ENCODE measurements at places on chromosomes 1 and 21.

GRCh38 chr21:26710155-26710554 lies 135.1 kb downstream of the ADAMTS1 start:
- no peak overlapping the region for H3K4me3 ChIP-seq
- no peaks in the 10 kb centered on the region for H3K27me3 ChIP-seq
- DNase-seq = no peak
- H3K36me3 ChIP-seq = no peaks in the 10 kb centered on the region

DNA sequence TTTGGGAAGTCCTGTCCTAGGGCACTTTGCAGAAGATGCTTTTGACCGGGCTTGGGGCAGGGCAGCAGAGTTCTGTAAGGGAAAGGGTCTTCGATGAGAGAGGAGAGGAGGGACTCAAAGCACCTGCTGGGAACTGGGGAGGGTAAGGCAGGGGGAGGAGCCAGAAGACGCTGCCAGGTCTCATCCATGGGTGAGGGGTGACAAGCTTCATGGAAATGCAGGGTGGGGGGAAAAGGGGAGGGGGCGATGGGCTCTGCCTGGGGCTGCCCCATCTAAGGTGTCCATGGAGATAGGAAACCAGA lies 20.9 kb upstream of the C2CD2 start:
- H3K27ac ChIP-seq = no peak overlapping the region
- no peaks in the 10 kb centered on the region for H3K4me1 ChIP-seq
- H3K27me3 ChIP-seq = no peaks in the 10 kb centered on the region
- no peaks in the 10 kb centered on the region for H3K36me3 ChIP-seq

DNA sequence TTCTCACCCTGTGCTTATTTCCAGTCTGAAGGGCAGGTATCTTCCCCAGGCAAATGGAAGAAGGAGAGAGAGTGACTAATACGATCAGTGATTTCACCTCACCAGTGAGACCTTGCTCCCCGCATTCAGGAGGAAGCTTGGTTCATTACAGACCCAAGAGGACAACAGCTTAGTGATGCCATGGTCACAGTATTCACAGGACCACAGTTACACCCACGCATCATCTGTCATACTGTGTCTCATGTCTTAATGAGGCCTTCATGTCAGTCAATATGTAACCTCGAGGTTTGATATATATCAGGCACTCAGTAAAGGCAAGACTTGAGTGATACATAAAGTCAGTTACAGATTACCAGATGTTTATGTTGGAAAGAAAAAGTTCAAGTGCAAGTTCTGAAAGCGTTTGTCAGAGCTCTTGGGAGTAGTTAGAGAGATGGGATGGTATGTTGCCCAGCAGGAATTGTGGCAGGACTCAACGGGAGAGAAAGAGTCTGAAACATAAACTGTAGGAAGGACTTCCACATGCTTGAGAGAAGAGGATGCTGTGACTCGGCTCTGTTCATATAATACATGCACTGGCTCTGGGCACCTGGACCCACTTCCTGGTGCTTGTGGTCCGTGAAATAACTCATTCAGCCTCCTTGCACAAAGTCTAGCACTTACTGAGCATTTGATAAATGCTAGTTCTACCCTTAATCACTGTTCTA lies 33.3 kb downstream of the GNPAT start:
- no peak overlapping the region for H3K4me3 ChIP-seq
- H3K4me1 ChIP-seq = no peaks in the 10 kb centered on the region
- no peaks in the 10 kb centered on the region for H3K27me3 ChIP-seq
- H3K36me3 ChIP-seq = peaks cover 33% of the 10 kb centered on the region

DNA sequence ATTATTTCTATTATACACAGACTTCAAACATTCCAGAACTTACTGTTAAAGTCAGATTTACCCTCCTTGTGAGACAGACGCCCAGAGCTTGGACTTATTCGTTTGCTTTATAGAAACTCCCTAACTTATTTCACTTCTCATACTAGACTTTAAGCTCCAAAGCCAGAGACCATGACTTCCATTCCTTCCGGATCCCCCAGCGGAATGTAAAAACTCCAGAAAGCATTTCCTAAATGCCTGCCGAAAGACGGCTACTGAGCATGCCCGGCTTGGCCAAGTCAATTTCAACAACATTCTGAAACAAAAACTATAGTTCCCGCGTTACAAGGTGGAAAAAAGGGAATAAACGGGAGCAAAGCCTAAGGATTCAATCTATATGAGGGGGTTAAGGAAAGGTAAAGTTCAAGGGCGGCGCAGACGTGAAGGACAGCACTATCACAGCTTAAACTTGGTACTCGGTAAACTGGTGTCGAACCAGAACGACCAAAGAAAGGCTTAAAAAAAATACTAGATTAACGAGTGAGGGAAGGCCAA lies 1.1 kb downstream of the USP48 start:
- H3K27me3 ChIP-seq = no peaks in the 10 kb centered on the region
- H3K36me3 ChIP-seq = no peaks in the 10 kb centered on the region
- H3K4me1 ChIP-seq = peaks cover 29% of the 10 kb centered on the region
- DNase-seq = no peak

DNA sequence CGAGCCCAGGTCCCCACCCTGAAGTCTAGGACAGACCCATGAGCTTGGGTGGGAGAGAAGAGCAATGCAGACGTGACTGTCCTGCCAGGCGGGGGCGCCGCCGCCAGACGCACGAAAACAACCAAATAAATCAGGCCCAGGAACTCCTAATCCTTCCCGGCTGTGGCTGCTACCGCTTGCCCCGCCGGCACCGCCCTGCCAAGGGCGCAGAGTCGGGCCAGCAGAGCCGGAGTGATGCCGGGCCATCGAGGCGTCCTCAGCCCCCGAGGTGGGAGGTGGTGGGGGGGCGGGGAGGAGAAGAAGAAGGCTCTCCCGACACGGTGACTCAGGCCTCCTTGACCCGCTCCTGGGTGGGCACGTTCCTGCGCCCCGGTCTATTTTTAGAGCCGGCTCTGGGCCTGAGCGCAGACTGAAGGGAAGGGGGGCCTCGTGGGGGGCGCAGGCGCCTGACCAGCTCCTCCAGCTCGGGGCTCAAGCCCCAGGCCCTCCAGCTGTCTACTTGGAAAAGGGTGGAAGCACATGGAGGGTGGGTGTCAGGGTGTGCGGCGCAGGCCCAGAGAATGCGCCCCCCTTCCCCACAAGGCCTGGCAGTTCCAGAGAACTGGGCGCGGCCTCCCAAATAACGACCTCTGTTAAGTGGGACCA lies 10.7 kb upstream of the COL16A1 start:
- H3K4me1 ChIP-seq = peaks cover 47% of the 10 kb centered on the region
- DNase-seq = peak; percentile 83
- no peaks in the 10 kb centered on the region for H3K36me3 ChIP-seq
- no peaks in the 10 kb centered on the region for H3K27me3 ChIP-seq
- H3K4me3 ChIP-seq = peak overlapping the region; percentile 74

DNA sequence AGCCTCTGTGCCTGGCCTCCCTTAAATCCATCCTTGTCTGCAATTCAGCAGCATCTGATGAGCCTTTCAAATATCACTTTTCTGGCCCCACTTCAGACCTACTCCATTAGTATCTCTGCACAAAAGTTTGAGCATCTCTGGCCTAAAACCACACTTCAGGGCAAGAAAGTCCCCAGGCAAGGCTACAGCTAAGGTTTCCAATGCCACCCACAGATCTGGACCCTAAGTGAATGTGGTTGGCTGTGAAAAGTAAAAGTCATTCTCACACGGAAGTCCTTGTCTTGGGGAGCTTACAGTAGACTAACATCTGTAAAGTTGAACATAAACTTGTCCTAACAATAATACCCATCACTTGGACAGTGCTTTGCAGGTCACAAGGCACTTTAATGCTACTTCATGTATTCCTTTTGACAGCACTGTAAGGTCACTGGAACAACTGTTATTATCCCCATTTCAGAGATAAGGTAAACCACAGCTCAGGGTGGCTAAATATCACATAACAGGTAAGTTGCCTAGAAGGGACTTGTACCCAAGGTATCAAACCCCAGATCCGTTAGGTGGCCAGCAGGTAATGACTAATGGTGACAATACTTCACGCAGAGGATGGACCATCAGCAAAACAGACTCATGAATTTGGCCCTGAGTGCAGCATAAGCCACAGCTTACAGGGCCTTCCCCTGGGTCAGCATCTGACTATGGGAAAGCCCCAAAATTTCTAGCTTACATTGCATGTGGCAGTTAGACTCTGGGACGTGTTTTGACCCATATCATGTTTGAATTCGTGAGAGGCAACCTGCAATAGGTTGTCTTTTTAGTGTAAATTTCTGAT lies 356.0 kb downstream of the HHAT start:
- no peaks in the 10 kb centered on the region for H3K4me1 ChIP-seq
- no peak for DNase-seq
- H3K27ac ChIP-seq = no peak overlapping the region
- H3K36me3 ChIP-seq = no peaks in the 10 kb centered on the region
- H3K27me3 ChIP-seq = no peaks in the 10 kb centered on the region

GRCh38 chr1:67690411-67690810 lies 5.4 kb downstream of the GADD45A start:
- no peak for DNase-seq
- H3K27ac ChIP-seq = no peak overlapping the region
- H3K4me1 ChIP-seq = peaks cover 24% of the 10 kb centered on the region
- no peaks in the 10 kb centered on the region for H3K27me3 ChIP-seq
- peaks cover 15% of the 10 kb centered on the region for H3K36me3 ChIP-seq

- no peaks in the 10 kb centered on the region for H3K4me1 ChIP-seq
- no peaks in the 10 kb centered on the region for H3K36me3 ChIP-seq
- H3K27ac ChIP-seq = no peak overlapping the region
- H3K4me3 ChIP-seq = no peak overlapping the region
- H3K27me3 ChIP-seq = no peaks in the 10 kb centered on the region
- DNase-seq = no peak
Measured at GRCh38 chr1:8821084-8821483, 3.6 kb upstream of the RERE start.

DNA sequence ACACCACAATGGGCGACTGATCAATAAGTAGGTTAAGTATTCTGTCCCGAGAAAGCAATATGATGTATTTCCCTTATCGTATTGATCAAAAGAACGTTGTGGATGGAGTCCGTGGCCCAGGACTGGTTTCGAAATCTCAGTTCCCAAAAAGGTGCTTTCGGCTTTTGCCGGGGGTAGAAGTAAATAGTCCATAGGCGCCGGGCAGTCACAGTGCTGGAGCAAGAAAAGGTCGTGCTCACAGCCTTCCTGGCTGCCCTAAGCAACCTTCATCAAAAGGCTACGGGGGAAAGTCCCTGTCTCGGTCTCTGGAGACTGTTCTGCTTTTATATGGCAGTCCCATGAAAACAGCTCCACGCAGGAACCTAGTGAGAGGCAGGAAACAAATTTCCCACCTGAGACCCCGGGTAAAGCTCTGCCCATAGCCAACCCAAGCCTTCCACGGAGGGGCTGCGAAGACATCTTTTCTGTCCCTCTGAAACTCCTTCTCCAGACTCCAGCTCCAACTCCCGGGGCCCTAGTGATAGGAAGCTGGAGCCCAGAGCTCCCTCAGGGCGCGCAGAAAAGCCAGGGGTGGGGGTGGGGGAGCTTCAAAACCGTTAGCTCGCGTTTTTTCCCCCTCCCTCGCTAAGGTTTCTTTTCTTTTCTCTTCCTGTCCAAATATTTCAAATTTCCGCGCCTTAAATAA lies 7.0 kb downstream of the CDKN2C start:
- H3K4me3 ChIP-seq = peak overlapping the region; percentile 100
- peak overlapping the region; percentile 97 for H3K27ac ChIP-seq
- no peaks in the 10 kb centered on the region for H3K36me3 ChIP-seq

- no peak overlapping the region for H3K27ac ChIP-seq
- no peaks in the 10 kb centered on the region for H3K36me3 ChIP-seq
- H3K27me3 ChIP-seq = no peaks in the 10 kb centered on the region
- no peak overlapping the region for H3K4me3 ChIP-seq
- DNase-seq = no peak
Measured at GRCh38 chr1:183203094-183203493, 17.0 kb downstream of the LAMC2 start.

- no peaks in the 10 kb centered on the region for H3K27me3 ChIP-seq
- H3K36me3 ChIP-seq = peaks cover 4% of the 10 kb centered on the region
Measured at GRCh38 chr1:225973158-225973557, 26.0 kb downstream of the SDE2 start.

DNA sequence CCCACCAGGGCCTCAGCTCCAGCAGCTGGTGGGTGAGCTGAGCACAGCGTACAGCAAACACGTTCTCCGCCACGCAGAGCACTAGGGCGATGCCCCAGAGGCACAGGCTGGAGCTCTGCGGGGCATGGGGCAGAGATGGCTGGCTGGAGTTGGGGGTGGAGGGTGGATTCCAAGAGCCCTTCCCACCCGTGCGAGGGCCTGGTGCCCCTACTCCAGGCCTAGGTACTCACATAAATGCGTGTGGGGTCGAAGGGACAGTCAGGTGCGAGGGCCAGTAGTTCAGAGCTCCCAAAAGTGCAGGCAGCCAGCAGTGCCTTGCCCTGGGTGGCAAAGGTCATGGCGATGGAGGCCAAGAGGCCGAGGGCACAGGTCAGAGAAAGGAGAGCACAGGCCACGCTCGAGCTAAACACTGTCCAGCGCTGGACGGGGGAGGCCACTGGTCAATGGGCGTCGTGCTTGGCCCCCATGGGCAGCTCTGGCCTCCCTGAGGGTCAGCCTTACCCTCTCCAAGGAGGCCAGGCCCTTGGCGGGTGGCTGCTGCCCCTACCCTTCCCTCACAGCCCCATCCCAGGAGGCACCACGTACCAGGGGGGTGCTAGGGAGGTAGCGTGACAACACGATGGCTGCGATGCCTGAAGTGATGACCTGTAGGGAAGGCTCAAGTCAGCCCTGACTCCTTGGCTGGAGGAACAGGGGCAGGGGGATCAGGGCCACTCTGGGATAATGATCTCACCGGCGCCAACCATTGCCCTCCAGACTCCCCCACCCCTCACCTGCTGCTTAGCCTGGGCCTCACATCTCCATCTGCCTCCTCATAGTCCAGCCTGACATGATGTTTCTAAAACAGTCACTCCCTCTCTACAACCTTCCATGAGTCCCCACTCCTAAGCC lies 5.6 kb downstream of the TMEM54 start:
- no peaks in the 10 kb centered on the region for H3K36me3 ChIP-seq
- no peak overlapping the region for H3K27ac ChIP-seq
- no peak for DNase-seq
- H3K4me3 ChIP-seq = no peak overlapping the region
- H3K4me1 ChIP-seq = peaks cover under 1% of the 10 kb centered on the region

GRCh38 chr1:203593143-203593542 lies 33.5 kb upstream of the ATP2B4 start:
- no peak for DNase-seq
- no peaks in the 10 kb centered on the region for H3K27me3 ChIP-seq
- H3K36me3 ChIP-seq = no peaks in the 10 kb centered on the region
- H3K4me3 ChIP-seq = no peak overlapping the region

DNA sequence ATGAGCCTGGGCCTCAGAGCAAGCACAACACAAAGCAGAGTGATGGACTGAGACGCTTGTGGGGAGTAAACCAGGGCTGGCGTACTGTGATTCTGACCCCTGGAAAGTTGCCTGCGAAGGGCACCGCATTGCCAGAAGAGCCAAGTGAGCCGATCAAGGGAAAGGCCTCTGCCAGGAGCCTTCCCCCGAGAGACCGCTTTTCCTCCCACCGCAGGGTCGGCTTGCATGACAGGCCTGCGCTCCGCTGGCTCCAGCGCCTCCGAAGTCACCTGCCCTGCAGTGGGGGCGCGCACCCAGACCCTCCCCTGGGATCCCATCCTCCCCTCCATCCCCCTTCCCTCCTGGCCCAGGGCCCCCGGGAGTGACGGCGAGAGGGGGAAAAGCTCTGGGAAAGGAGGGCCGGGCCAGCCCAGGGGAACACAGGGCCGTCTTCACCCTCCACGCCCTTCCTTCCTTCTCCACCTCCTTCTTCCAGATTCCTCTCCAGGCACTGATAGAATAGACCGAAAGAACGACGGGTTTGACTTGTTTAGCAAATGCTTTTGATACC lies 165.0 kb downstream of the TRIM33 start:
- peak overlapping the region; percentile 88 for H3K27ac ChIP-seq
- peaks cover 11% of the 10 kb centered on the region for H3K4me1 ChIP-seq
- H3K4me3 ChIP-seq = peak overlapping the region; percentile 71
- H3K36me3 ChIP-seq = no peaks in the 10 kb centered on the region

GRCh38 chr1:31668303-31668883 lies 23.7 kb upstream of the PEF1 start:
- no peak overlapping the region for H3K4me3 ChIP-seq
- H3K27me3 ChIP-seq = no peaks in the 10 kb centered on the region
- DNase-seq = no peak
